ENCODE measurements at places on chromosomes 11 and 22.

DNA sequence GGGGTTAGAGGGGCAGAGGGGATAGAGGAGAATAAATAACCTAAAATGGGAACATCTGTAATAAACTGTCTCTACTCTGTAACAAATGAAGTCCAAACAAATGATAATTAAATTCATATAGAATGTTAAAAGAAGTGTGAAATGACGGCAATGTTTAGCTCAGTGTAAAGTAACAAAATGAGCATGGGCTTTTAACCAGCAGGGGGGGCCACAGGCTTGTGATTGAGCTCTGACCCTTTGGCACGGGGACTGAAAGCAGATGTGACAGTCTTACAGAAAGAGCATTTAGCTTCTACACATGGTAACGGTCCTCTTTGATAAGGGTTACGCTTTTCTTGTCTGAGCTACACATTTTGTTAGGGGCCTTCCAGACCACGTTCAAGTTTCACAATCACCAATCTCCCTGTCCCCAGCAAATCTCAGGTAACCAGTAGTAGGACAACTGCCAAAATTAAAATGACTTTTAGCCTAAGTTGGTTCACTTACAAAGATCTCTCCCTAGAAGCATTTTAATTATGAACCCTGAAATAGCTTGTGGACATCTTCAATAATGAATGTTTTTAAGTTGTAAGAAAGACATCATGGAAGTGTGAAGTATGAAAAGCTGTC lies 262.5 kb downstream of the DCDC1 start:
- H3K4me3 ChIP-seq, result no peak overlapping the region
- H3K27ac ChIP-seq, result no peak overlapping the region
- H3K27me3 ChIP-seq, result no peaks in the 10 kb centered on the region
- DNase-seq, result peak; percentile 33
- H3K4me1 ChIP-seq, result no peaks in the 10 kb centered on the region

GRCh38 chr11:42555190-42555589 lies 756.6 kb upstream of the API5 start:
- H3K4me1 ChIP-seq, result no peaks in the 10 kb centered on the region
- DNase-seq, result no peak
- H3K27ac ChIP-seq, result no peak overlapping the region
- H3K36me3 ChIP-seq, result no peaks in the 10 kb centered on the region
- H3K4me3 ChIP-seq, result no peak overlapping the region

DNA sequence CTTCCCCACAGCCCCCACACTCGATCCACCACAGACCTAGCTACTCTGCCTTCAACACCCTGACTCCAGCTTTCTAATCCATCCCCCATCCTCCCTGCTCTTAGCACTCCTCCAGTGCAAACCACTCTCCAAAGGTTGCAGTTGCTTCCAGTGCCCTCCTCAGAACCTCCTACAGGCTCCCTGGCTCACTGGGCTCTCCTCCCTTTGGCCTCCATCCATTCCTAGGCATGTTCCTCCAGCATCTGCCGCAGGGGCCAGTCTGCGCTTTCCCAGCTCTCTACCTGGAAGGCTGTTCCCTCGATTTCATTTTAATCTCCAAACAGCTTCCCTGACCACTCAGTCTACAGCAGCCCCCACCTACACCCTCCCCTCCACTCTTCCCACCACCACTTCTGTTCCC lies 133.8 kb downstream of the SPATA19 start:
- H3K4me3 ChIP-seq, result no peak overlapping the region
- no peaks in the 10 kb centered on the region for H3K4me1 ChIP-seq
- H3K36me3 ChIP-seq, result no peaks in the 10 kb centered on the region
- peaks cover 5% of the 10 kb centered on the region for H3K27me3 ChIP-seq
- H3K27ac ChIP-seq, result no peak overlapping the region

DNA sequence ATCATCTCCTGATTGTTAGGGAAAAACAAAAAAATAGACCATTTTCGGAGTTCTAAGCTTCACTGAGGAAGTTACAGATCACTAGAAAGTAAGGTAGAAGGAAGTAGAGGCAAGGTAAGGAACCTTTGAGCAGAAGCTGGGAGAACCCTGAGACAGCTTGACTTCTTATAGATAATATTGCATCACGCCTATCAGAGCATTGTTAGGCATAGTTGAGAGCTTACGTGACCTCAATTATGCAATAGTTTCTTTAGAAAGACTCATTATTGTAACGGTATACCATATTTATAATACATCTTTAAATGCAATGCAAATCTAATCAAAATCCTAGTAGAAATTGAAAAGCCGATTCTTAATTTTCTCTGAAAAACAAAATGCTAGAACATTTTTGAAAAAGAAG lies 4.9 kb downstream of the TBRG1 start:
- H3K4me1 ChIP-seq, result peaks cover 11% of the 10 kb centered on the region
- no peak overlapping the region for H3K27ac ChIP-seq
- no peak for DNase-seq
- H3K4me3 ChIP-seq, result no peak overlapping the region

DNA sequence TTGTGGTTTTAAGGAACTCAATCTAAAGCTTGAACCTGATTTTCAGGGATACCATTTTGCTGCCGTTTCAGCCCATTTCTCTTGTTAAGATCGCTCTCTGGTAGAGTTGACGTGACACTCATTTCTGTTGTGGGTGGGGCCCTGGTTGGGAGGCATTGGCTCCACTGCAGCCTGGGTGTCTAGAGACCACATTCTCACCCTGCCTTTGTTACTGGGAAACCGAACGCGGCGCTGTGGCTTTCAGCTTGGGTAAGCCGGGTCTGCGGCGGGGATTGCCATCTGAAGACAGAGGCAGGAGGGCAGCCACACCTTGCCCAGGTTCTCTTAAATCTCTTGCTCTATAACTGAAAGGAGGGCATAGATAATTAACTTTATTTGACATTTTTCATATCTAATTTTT lies 3.2 kb downstream of the EHF start:
- H3K4me3 ChIP-seq, result no peak overlapping the region
- H3K27me3 ChIP-seq, result no peaks in the 10 kb centered on the region
- H3K27ac ChIP-seq, result no peak overlapping the region
- DNase-seq, result no peak
- H3K36me3 ChIP-seq, result no peaks in the 10 kb centered on the region

DNA sequence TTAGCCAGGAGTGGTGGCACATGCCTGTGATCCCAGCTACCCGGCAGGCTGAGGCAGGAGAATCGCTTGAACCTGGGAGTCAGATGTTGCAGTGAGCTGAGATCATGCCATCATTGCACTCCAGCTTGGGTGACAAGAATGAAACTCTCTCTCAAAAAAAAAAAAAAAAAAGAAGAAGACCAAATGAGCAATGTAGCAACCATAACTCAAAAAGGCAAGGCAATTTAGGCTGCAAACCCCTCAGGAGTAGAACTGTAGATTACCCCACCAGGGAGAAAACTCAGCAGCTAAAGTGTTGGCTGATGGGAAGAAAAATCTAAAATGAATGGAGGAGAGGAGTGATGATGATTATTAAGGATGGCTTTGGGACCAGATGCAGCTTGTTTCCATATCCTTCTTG lies 256.7 kb upstream of the UBASH3B start:
- no peak overlapping the region for H3K27ac ChIP-seq
- no peak for DNase-seq
- peaks cover 5% of the 10 kb centered on the region for H3K27me3 ChIP-seq
- H3K4me3 ChIP-seq, result no peak overlapping the region

DNA sequence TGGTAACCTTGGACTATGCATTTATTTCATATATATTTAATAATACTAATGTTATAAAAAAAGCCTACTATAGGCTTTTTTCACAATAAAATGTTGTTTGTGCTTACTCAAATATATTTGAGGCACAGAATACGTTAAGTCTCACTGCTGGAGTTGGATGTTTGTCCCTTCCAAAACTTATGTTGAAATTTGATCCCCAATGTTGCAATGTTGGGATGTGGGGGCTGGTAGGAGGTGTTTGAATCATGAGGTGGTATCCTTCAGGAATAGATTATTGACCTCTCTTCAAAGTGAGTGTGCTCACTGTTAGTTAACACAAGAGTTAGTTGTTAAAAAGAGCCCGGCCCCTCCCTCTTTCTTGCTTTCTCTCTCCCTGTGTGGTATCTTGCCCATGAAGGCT lies 1295.9 kb downstream of the JRKL start:
- H3K36me3 ChIP-seq, result no peaks in the 10 kb centered on the region
- H3K4me3 ChIP-seq, result no peak overlapping the region
- no peak for DNase-seq
- no peak overlapping the region for H3K27ac ChIP-seq

- H3K27me3 ChIP-seq, result peaks cover under 1% of the 10 kb centered on the region
- no peaks in the 10 kb centered on the region for H3K36me3 ChIP-seq
- no peak overlapping the region for H3K27ac ChIP-seq
- H3K4me1 ChIP-seq, result peaks cover 11% of the 10 kb centered on the region
- no peak overlapping the region for H3K4me3 ChIP-seq
Measured at GRCh38 chr11:46393759-46394158, 2.2 kb upstream of the CHRM4 start.

- DNase-seq, result no peak
- H3K36me3 ChIP-seq, result no peaks in the 10 kb centered on the region
- H3K27ac ChIP-seq, result no peak overlapping the region
Measured at GRCh38 chr22:26033071-26033470, 136.2 kb upstream of the SEZ6L start.

DNA sequence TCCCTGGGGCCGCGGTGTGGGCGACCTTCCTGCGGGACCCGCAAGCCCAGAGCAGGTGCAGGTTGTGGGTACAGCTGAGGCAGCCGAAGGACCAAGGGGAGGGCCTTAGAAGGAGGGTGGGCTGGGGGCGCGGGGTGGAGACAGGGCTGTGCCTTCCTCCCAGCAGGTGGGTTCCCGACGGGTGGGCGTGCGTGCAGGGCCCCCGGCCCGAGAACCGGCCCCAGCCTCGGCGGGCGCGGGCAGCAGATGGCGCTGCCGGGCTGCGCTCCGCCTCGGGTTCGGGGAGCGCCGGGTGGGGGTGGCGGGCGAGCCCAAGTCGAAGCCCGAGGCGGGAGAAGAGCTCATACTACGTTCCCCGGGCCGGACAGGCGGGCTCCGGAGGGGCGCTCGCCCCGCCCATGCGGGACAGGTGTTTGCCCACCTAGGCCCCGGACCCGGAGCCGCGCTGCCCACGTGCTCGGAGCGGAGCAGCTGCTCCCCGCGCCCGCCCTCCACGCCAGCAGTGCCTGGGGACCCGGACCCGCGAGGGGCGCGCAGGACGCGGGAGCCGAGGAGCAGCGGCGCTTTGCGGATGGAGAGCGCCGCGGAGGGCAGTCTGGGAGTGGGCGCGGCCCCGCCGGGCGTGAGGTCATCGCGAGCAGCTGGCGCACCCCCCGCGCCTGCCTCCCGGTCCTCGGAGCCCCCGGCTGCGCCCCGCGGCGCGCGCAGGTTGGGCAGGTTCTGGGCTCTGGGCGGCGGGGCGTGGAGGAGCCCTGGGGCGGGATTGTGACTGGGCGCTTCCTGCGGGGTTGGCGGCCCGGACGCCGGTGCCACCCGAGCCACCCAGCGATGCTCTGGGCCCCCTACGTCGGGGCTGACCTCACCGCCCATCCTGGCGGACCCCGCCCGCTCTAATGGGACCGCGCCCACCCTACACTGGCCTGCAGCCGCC lies 25.3 kb downstream of the DUSP8 start:
- DNase-seq, result no peak
- peaks cover 10% of the 10 kb centered on the region for H3K4me1 ChIP-seq
- H3K4me3 ChIP-seq, result peak overlapping the region; percentile 50
- 0 out of 2 replicates have a peak, but pooled peaks cover 2% of the 10 kb centered on the region for H3K27me3 ChIP-seq

Measured in Panc1 (cell line).